ENCODE measurements at places on chromosomes 3 and 15. TPM values are rescaled to one million over a fixed set of nuclear protein-coding genes. Genes with fewer than 3 reads are reported as not detected.

SLC12A1 gene
- total RNA-seq: not detected

LRTM1 gene
- total RNA-seq: not detected

FBN1 gene
- 6.0 TPM for total RNA-seq

GREM1 gene
- 4.9 TPM for total RNA-seq

SKOR1 gene
- 0.05 TPM for total RNA-seq

TGM4 gene
- total RNA-seq: 0.12 TPM

PCNP gene
- 100 TPM for total RNA-seq

LOXL1 gene
- 1.2 TPM for total RNA-seq

RYR3 gene
- 0.07 TPM for total RNA-seq

BOC gene
- total RNA-seq: 5.3 TPM

LYZL4 gene
- not detected for total RNA-seq

CCDC39 gene
- total RNA-seq: not detected

All from A549 treated with Hydrocortisone at 1 μM for 4 hours (cell line).